ENCODE measurements at places on chromosomes 1 and 21.

DNA sequence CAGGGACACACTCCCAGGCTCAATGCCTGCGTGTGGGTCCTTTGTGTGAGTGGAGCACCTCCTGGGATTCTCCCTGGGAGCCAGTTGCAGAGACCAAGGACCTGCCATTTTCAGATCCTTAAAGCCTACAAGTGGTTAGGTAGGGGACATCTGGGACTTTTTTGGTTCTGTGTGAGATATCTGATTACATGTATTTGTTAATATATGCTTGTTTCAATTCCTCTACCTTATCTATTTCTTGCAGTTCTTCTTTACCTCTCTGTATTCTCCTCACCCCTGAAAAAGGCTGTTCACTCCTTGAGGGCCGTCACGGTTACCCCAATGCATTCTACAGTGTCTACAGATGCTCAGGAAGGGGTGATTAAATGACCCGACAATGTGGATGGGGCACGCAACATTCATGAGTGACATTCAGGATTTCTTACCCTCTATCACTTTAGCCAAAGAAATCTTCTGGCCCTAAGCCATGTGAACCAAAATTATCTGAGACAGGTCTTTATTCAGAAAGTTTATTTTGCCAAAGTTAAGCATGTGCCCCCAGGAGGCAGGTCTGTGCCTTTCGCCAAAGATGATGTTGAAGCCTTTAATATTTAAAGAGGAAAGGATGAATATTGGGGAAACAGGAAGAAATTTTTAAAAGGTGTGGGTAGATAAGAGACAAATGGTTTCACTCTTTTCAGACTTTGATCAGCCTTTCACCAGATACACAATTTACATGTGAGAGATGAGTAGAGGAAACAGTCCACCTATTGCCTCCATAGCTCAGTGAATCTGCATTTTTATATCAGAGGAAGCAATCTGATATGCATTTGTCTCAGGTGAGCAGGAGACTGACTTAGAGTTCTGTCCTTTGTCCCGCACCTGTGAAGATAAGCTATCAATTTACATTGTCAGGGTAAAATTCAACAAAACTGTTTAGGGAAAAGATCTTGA, 44.6 kb upstream of the MPZL1 start:
- no peak for DNase-seq

DNA sequence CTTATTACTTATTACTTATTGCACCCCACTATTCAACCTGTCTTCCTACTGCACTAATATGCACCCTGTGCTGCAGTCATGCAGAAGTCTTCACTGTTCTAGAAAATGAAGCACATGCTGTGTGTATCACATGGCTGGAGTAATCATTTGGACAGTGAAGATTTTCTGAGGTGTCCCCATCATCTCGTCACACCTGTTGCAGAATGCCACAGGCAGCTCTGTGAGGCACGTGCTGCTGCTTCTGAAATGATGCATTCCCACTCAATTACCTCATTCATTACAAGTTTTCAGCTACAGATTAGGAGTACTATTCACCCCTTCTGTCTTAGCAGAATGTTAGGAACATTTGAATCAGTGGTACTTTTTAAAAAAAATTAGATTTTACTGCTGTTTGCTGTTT, 325.7 kb upstream of the ST6GALNAC5 start:
- no peak for DNase-seq

- no peak for DNase-seq
Observed at GRCh38 chr1:8910914-8911313, 32.4 kb upstream of the ENO1 start.

DNA sequence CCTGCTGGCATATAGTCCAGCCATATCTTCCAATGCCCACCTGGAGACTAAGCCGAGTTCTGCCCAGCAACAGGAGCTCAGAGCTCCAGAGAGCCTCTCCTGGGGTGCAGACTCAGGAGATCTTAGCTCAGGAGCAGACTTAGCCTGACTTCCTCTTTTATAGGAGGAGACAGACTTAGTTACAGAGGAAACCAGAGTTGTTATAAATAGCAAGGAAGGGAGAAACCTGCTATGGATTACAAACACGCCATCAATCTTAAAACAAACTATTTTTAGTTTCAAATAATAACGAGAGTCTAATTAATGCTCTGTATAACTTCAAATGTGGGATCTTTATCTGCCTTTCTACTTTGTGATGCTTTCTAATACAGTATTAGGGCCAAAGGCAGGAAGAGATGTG, 3.3 kb upstream of the KIF21B start:
- DNase-seq = no peak

DNA sequence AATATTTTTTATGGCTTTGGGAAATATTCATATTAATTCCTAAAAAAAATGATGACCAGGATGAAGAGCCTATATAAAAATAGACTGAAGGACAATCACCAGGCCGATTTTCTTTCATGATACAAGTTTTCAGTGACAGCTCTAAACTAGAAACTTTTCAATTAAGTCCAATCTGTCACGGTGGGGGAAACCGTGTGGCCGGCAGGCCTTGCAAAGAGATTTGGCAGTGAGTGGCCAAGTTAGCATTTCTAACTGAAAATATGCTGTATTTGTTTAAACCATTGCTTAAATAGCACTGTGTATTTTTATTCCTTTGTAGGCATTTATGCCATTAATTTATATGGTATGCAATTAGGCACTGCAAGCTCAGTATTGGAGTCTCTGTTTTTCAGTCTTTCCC, 294.5 kb upstream of the NRIP1 start:
- DNase-seq = no peak

- DNase-seq = no peak
Observed at GRCh38 chr1:107443027-107443426, 302.2 kb downstream of the NTNG1 start.

DNA sequence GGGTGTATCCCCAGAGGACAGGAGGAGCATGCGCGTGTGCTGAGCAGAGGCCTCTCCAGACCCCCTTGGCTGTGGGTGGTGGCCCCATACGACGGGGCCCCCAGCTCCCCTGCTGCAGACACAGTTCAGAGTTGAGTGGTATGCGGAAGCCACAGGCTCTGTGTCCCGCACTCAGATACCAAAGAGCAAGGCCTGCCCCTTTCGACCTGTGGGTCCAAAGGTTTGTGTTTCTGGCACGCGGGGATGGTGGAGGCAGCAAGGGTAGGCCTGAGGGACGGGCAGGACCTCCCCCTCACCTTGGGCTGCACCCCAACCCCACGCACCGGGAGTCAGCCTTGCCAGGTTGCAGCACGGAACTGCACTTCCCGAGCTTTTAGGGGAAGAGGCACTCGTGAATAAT, at the start of gene KCNAB2:
Gene KCNAB2, plus strand, starts transcription at position 328 of the 400 bp plus-strand sequence. CDS start 5,649 bp downstream, outside the sequence.
- no peak for DNase-seq

- DNase-seq = no peak
Observed at GRCh38 chr1:213606252-213606820, 381.4 kb upstream of the PROX1 start.

GRCh38 chr21:29176471-29177120, 46.2 kb downstream of the MAP3K7CL start:
- no peak for DNase-seq

DNA sequence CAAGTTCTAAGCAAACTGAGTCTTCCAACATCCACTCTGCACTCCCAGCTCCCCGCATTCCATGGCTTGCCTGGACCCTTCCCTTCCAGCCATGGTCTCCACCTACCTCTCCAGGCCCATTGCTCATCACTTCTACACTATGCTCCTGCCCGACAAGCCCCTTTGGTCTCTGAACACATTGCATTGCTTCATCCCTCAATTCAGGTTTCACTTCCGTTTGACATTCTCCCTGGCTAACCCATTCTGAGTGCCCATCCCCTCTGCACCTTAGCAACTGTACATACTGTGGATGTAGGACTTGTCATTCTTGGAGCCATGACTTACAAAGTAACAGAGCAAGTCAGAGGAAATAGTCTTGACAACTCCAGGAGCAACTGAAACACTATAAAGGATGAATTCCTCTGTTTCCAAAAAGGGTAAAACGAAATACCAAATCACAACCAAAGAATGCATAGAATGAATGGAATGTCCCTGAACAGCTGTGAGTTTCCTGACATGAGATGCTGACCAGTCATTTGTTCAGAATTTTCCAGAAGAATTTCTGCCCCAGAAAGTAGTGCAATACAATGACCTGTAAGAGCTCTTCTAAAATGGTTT, 66.7 kb downstream of the KCNJ6 start:
- no peak for DNase-seq

DNA sequence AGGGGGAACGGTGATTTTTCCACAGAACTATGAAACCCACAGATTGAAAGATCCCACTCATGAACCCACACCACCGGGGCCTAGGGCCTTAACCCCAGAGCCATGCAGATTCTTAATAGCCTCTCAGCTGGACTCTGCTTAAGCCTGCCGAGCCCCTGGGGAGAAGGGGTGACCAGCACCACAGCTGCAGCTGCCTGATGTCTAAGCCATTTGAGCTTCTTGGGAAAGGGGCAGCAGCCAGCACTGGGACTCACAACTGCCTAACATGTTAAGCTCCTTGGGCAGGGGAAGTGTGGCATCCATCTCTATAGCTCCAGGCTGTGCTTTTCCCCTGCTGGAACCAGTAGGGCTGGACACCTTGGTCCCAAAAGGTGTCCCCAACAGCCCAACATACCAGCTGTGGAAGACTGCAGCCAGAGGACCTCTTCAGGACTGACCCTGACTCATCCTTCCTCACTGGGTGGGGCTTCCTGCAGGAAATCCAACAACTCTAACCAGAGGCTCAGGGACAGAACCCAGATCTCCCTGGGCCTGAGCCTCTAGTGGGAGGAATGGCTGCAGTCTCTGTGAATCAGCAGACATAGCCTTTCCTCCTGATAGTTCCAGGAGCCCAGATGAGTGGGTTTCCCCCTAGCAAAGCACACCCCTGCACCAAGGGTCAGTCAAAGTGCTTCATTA, 34.6 kb upstream of the FMO3 start:
- DNase-seq = no peak

DNA sequence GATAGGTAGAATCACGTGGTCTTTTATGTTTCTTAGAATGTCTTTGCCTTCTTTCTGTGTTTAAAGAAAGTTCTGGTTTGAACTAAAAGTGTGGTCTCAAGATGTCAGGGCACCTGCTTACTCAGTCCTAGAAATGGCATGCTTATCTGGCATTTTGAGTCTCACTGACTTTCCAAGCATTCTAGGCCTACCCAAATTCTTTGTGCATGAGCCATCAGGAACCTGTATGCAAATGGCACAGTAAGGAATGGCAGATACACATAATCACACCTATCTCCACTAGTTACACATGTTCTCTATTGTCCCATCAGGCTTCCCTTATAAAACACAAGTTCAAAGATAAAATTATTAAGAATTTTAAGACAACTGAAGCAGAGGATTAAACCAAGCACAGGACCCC, 29.5 kb upstream of the CLCA4 start:
- DNase-seq = no peak

- no peak for DNase-seq
Observed at GRCh38 chr1:67636146-67636545, 48.9 kb upstream of the GADD45A start.

GRCh38 chr1:9942399-9942938, 722 bp downstream of the LZIC start:
- no peak for DNase-seq

DNA sequence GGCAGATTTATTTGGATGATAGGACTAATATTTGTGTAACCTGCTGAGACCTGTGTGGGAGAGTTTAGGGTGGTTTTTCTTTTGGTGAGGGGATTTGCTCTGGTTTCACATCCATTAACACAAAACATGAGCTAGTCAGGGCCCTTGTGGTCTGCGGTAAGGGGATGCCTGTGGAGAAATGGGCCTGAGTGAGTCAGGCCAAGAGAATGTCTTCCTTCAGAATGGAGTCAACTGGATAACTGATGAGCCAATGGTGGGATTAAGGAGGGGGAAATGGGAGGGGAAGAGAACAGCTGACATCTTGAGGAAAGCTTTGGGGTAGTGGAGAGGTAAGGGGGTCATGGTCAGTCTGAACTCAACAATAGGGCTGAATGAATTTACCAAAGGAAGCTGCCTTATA, 13.9 kb downstream of the WNT2B start:
- DNase-seq = no peak

GRCh38 chr1:55128418-55128995, 86.7 kb downstream of the USP24 start:
- DNase-seq = no peak

DNA sequence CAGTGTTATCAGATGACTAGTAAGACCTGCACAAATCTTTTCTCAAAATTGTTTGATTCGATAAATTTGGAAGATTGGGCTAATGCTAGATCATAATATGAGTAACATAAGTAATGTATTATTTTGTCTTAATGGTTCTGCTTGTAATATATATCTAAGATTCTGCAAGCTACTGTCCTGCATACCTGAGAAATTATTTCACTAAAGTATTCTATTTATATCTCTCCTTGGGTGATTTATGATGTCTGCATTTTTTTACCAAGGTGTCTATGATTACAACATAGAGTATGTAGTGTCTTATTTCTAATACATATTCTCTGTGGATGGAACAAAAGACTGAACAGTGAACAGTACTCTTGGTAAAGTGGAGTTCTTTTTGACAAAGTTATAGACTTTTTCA, 166.6 kb downstream of the CLEC20A start:
- DNase-seq = no peak

DNA sequence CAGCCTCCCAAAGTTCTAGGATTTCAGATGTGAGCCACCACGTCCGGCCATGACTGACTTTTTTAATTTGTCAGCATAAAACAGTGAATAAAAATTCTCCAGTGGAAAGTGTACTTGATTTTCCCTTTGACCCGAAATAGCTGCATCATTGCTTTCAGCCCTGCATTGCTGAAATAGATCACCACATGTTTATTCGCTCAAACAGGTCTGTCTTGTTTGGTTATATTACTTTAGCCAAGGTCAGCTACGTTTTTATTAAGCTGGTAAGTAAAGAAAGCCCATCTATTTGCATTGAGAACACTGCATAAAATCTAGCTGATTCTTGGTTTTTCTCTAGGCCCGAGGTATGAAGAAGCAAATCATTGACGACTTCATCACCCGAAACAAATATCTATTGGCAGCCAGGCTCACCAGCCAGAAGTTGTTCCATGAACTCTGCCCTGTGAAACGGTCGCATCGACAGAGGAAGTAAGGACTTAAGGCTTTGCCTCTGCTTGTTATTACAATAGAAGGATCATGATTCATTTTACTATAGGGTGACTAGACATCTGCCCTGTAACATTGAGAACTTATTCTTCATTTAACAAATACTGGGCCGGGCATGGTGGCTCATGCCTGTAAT, 25.6 kb downstream of the AGMAT start:
- no peak for DNase-seq

- no peak for DNase-seq
Observed at GRCh38 chr1:210882414-210883221, 251.3 kb downstream of the KCNH1 start.

GRCh38 chr1:234584926-234585325, 25.1 kb downstream of the IRF2BP2 start:
- DNase-seq = no peak

Data from activated CD8-positive, alpha-beta memory T cell treated with anti-CD3 and anti-CD28 coated beads for 48 hours (primary cell).